Common myeloid progenitor, CD34-positive (primary cell): ENCODE measurements at places on chromosomes 5 and 9.
A peak's percentile ranks its signal among the peaks of the same experiment; 100 is the strongest.

GRCh38 chr5:91888810-91889209 lies 505.7 kb upstream of the ARRDC3 start:
- DNase-seq, result no peak

DNA sequence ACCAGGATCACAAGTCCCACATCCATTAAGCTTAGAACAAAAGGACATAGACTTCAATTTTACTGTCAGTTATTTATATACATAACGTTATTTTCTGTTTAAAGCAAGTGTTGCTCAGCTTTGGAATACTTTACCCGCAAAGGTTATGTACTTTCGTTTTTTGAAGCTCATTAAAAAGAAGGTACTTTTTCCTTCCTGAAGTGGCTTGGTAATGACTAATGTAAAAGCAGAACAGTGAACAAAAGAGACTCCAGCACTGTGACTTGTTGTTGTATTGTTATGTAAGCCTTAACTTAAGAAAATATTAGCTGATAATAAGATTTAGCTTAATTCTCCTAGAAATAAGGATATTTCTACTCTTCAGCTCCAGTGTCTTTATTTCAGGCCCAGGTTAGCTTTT lies 97.3 kb upstream of the SLCO6A1 start:
- DNase-seq, result peak; percentile 68

DNA sequence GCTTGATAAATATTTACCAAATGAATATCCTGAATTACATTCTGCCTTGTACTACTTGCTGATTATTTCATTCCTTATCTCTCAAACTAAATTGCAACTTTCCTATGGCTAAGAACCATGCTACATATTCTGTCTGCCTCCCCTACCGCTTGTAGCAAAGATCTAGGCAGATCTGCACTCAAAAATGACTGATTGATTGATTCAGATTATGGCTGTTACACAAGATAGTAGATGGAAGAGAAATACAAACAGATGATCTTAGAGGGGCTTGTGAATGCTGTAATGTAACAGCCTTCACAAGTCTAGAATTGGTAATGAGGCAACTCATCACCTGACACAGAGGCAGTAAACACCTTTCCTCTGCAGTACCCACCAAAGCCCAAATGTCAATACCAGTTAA lies 446.1 kb downstream of the PRELID2 start:
- no peak for DNase-seq

GRCh38 chr5:98827161-98827560 lies 53.7 kb downstream of the RGMB start:
- DNase-seq, result peak; percentile 52

GRCh38 chr9:22278426-22278825 lies 168.2 kb upstream of the DMRTA1 start:
- no peak for DNase-seq

- DNase-seq, result peak; percentile 63
Observed at GRCh38 chr5:1568201-1568979, 44.6 kb upstream of the LPCAT1 start.

- DNase-seq, result no peak
Observed at GRCh38 chr5:172463031-172463430, 8.7 kb upstream of the SH3PXD2B start.

GRCh38 chr5:25414742-25415141 lies 770.0 kb upstream of the CDH10 start:
- no peak for DNase-seq

- no peak for DNase-seq
Observed at GRCh38 chr9:95999390-95999789, 123.9 kb downstream of the ERCC6L2 start.
